Pulmonary artery endothelial cell (primary cell): ENCODE measurements at places on chromosomes 12 and 14.

DNA sequence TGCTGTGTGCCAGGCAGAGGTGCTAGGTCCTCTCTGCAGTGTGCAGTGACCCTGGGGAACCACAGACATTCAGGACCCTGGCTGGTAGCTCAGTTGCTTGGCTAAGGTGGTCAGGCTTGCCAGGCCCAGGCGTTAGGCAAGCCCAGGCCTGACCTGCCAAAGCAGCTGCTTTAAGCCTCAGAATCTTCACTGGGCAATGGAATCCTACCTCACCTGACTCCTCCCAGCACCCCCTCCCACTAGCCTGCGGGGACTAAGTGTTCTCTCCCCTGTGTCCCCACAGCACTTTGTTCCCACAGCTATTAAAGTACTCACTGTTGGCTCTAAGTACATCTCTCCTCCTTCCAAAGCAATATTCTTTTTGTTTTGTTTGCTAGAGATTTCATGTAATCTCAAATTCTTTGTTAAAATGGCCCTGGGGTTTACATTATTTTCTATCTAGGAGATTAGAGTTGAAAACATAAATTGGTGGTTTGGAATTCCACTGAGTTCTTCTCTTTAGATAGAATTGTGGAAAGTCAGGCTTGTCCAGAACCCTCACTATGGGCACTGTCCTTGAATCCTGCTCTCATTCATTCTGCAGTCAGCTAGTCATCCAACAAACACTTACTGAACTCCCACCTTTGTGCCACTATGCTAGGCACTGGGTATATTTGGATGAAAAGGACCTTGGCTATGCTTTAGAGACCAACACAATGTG is 44.4 kb downstream of the DGLUCY start:
- DNase-seq = no peak

DNA sequence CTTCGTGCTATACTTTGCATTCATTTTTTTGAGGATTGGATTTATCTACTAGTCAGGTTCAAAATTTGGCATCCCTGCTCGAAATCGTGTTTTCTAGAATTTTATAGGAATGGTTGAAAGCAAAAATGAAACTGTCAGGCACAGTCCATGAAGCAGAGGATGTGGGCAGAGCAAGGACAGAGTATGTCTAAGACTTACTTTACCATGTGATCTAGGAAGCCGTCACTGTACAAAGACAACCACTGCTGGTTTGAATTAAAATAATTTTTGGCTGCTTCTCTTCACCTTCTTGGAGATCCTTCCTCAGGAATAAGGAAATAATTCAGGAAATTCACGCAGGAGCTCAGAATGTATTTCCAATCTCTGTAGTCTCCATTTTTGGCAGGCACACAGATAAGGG is 31.6 kb upstream of the SGPP1 start:
- DNase-seq = no peak

DNA sequence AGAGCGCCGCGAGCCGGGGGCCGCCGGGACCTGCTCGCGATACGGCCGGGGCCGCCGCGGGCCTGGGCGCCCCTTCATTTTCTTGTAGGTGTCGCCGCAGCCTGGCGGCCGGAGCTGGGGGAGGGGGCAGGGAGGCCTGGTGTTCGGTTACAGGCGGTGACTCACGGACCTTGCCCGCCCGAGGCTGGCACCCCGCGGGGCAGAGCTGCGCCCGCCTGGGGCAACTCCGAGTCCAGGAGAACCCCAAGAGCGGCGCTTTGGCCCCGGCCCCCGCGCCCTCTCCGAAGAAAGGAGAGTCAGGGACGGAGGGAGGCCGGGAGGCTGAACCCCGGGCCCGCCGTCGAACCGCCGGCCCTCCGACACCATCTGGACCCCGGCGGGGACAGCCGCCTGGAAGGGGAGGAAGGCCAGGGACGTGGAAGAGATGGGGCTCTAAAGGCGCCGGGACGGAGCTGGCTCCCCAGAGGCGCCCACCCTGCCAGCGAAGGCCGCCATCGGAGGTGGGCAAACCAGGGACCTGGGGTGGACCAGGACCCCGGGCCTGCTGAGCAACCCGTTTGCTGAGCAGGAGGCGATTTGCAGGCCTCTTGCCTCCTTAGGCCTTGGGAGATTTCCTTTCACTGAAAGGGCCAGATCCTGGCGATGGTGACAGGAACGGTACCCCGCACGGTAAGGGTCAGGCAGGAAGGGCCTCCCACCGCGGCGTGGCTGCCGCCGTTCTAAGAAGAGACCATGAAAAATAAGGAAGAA is 843 bp upstream of the NUAK1 start:
- DNase-seq = peak; percentile 57

- no peak for DNase-seq
These were observed 806.8 kb downstream of the AACS start for GRCh38 chr12:125871811-125872594.

GRCh38 chr12:67853204-67853603 is 136.0 kb upstream of the IFNG-AS1 start:
- DNase-seq = no peak
